ENCODE measurements at places on chromosomes 2 and 18. TPM values are rescaled to one million over a fixed set of nuclear protein-coding genes. Genes with fewer than 3 reads are reported as not detected.

TXNL1 gene
- 114 TPM for polyA plus RNA-seq

ERICH2 gene
- 13.2 TPM for polyA plus RNA-seq

- DNase-seq, result no peak
These were observed 20.3 kb downstream of the SALL3 start for GRCh38 chr18:78999939-79000338.

DNA sequence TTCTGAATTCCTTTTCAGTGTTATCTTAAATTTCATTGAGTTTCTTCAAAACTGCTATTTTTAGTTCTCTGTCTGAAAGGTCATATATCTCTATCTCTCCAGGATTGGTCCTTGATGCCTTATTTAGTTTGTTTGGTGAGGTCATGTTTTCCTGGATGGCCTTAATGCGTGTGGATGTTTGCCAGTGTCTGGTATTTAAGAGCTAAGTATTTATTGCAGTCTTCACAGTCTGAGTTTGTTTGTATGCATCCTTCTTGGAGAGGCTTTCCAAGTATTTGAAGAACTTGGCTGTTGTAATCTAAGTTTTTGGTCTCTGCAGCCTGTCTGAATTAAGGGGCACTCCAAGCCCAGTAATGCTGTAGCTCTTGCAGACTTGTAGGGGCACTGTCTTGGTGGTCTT is 249.3 kb downstream of the ZNF385B start:
- no peak for DNase-seq

MC5R gene
- 0.13 TPM for polyA plus RNA-seq

GRCh38 chr2:134934641-134935040 is 16.0 kb downstream of the CCNT2 start:
- no peak for DNase-seq

- no peak for DNase-seq
These were observed 1.7 kb downstream of the EN1 start for GRCh38 chr2:118845522-118846441.

ATL2 gene
- 75.9 TPM for polyA plus RNA-seq

CCDC68 gene
- polyA plus RNA-seq, result 130 TPM

LTBP1 gene
- 56.8 TPM for polyA plus RNA-seq

- DNase-seq, result no peak
These were observed 4.6 kb upstream of the ADD2 start for GRCh38 chr2:70772486-70773155.

DNA sequence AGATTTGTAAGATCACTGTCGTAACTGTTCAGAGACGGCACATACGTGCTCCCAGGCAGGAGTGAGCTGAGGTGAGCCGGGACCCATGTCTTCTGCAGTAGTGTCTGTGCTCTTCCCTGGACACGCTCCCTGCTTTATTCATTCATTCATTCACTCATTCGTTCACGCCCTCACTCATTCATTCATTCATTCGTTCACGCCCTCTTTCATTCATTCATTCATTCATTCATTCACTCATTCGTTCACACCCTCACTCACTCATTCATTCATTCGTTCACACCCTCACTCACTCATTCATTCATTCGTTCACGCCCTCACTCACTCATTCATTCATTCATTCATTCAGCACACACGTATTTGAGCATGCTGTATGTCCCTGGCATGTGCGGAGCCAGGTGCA is 207.0 kb downstream of the GLI2 start:
- no peak for DNase-seq

DNA sequence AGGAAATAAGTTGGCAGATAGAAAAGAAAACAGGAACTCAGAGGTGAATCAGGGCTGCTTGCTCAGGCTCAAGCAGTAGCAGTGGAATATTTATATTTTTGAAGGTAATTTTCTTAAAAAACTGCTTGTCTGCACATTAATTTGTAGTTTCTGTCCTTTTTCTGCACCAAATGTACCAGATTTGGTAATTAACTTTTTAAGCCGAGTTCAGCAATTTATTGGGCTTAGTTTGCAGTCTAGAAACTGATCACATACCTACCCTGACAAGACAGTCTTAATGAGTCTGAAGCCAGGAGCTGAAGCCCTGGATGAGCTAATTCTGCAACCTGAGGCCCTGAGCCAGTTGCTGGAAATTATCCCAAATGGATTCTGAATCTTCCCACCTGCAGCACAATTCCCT is 647.0 kb downstream of the TDRD15 start:
- DNase-seq, result no peak

- DNase-seq, result no peak
These were observed 156.4 kb downstream of the DSEL start for GRCh38 chr18:67359873-67360838.

KCMF1 gene
- polyA plus RNA-seq, result 49.7 TPM

CMPK2 gene
- 4.7 TPM for polyA plus RNA-seq

REEP1 gene
- 19.6 TPM for polyA plus RNA-seq
